ENCODE measurements at places on chromosomes 7 and 10. TPM values are rescaled to one million over a fixed set of nuclear protein-coding genes. Genes with fewer than 3 reads are reported as not detected.

- no peaks in the 10 kb centered on the region for H3K4me1 ChIP-seq
- H3K27ac ChIP-seq = no peak overlapping the region
- H3K27me3 ChIP-seq = no peaks in the 10 kb centered on the region
- no peak overlapping the region for H3K4me3 ChIP-seq
- DNase-seq = no peak
Observed at GRCh38 chr10:77210645-77211044, 427.0 kb downstream of the KCNMA1 start.

DNA sequence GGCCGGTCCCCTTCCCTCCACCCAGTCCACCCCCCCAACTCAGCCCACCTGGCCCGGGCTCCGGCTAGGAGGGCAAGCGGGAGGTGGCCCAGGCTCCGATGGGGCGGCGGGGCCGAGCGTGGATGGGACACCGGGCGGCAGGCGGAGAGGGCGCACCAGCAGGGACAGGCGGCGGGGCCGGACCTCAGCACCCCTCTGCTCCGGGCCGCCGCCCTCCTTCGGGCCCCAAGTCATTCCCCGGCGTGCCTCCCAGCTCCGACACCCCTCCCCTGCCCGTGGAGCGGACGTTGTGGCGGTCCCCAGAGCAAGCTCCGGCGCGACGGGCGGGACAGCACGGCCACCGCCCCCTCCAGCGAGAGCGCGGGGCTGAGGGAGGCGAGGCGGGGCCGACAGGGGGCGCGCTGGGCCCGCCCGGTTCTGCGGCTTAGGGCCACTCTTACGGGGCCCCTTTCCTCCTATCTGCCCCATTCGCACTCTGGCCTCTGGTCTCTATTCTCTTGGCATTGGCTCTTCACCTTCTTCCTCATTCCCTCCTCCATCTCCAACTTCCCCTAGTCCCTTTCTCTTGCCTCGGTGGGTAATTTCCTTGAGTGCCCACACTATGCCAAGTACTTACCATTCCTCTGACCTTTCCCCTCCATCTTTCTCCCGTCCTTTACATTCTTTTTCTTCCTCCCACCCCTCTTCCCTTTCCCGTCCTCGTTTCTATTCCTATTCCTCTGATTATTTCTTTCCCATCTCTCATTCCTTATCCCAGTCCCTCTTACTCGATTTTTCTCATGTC is 701 bp upstream of the GBX1 start:
- H3K27me3 ChIP-seq = no peaks in the 10 kb centered on the region
- no peak overlapping the region for H3K27ac ChIP-seq
- H3K4me1 ChIP-seq = peaks cover 5% of the 10 kb centered on the region
- peak; percentile 62 for DNase-seq
- peak overlapping the region; percentile 53 for H3K4me3 ChIP-seq

DNA sequence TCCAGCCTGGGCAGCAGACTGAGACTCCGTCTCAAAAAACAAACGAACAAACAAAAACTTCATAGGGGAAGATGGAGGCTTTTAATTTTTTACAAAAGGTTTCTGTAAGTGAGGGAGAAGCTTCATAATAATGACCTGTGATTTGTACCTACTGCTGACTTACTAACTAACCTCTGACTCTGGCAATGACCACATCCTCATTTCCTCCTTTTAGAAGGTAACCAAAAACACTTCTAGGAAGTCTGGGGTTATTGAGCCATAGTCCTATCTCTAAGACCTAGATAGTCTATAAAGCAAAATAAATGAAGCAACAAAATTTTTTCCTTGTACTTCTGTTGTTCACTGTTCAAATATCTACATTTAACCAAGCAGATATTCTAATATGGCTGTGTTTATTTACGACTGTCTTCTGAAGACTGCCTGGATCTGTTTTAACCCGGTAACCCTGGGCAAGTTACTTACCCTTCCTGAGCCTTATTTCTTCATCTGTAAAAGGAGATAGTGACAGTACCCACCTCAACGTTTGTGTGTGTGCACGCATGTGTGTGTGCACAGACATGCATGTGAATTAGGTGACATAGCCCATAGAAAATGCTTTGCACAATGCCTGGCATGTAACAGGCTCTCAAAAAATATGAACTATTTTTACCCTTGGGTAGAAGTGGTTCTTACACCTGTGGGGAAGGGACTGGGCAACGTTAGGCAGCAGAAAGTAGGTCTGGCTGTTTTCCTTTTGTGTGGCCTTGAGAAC is 30.8 kb upstream of the SMNDC1 start:
- no peak overlapping the region for H3K4me3 ChIP-seq
- H3K4me1 ChIP-seq = no peaks in the 10 kb centered on the region
- no peak overlapping the region for H3K27ac ChIP-seq
- DNase-seq = no peak

- H3K27me3 ChIP-seq = no peaks in the 10 kb centered on the region
- no peak overlapping the region for H3K4me3 ChIP-seq
- no peak for DNase-seq
- no peak overlapping the region for H3K27ac ChIP-seq
- no peaks in the 10 kb centered on the region for H3K4me1 ChIP-seq
Observed at GRCh38 chr10:61110188-61110844, 166.3 kb upstream of the RHOBTB1 start.

DNA sequence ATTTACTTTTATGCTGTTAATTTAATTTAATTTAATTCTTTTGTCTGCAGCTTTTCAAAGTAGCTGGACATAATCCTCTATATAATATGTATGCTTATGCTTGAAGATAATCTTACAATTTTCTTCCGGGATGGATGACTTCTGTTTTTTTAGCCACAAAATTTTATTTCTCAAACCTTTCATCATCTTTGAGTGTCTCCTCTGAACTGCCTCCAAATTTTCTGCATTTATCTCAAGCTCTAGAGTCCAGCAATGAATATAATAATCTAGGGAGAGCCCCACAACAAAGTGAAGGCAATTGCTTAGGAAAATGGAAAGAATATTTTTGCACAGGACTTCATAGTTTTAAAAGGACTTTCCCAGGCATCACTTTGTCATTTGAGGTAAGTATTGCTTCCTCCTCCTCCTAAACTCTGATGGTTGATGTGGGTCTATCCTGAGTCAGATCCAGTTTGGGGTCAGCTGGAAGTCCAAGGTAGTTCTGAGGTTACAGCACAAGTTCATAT is 53.7 kb upstream of the FAM3C start:
- H3K4me3 ChIP-seq = no peak overlapping the region
- H3K4me1 ChIP-seq = no peaks in the 10 kb centered on the region
- H3K27ac ChIP-seq = no peak overlapping the region
- H3K27me3 ChIP-seq = no peaks in the 10 kb centered on the region
- DNase-seq = no peak
- no peaks in the 10 kb centered on the region for H3K36me3 ChIP-seq

- H3K4me1 ChIP-seq = no peaks in the 10 kb centered on the region
- no peaks in the 10 kb centered on the region for H3K27me3 ChIP-seq
- no peak overlapping the region for H3K4me3 ChIP-seq
- DNase-seq = no peak
Observed at GRCh38 chr7:138282997-138283396, 177.1 kb upstream of the TRIM24 start.

Gene MYOF
- total RNA-seq = 52.8 TPM

GRCh38 chr7:103685646-103686045 is 239.6 kb upstream of the SLC26A5 start:
- no peak overlapping the region for H3K27ac ChIP-seq
- no peaks in the 10 kb centered on the region for H3K27me3 ChIP-seq
- H3K36me3 ChIP-seq = no peaks in the 10 kb centered on the region
- no peaks in the 10 kb centered on the region for H3K4me1 ChIP-seq
- DNase-seq = no peak

GRCh38 chr7:78222001-78222751 is 423.6 kb downstream of the PHTF2 start:
- H3K36me3 ChIP-seq = no peaks in the 10 kb centered on the region
- no peaks in the 10 kb centered on the region for H3K4me1 ChIP-seq
- H3K27me3 ChIP-seq = no peaks in the 10 kb centered on the region
- no peak for DNase-seq

- H3K27me3 ChIP-seq = no peaks in the 10 kb centered on the region
- H3K4me3 ChIP-seq = no peak overlapping the region
- no peak for DNase-seq
- H3K27ac ChIP-seq = no peak overlapping the region
Observed at GRCh38 chr10:110447886-110448285, 49.8 kb upstream of the DUSP5 start.

Data from Peyer's patch (tissue), 4 donors.